GM12878 (cell line): ENCODE measurements at places on chromosomes 16 and 17. TPM values are rescaled to one million over a fixed set of nuclear protein-coding genes. Genes with fewer than 3 reads are reported as not detected.

DNA sequence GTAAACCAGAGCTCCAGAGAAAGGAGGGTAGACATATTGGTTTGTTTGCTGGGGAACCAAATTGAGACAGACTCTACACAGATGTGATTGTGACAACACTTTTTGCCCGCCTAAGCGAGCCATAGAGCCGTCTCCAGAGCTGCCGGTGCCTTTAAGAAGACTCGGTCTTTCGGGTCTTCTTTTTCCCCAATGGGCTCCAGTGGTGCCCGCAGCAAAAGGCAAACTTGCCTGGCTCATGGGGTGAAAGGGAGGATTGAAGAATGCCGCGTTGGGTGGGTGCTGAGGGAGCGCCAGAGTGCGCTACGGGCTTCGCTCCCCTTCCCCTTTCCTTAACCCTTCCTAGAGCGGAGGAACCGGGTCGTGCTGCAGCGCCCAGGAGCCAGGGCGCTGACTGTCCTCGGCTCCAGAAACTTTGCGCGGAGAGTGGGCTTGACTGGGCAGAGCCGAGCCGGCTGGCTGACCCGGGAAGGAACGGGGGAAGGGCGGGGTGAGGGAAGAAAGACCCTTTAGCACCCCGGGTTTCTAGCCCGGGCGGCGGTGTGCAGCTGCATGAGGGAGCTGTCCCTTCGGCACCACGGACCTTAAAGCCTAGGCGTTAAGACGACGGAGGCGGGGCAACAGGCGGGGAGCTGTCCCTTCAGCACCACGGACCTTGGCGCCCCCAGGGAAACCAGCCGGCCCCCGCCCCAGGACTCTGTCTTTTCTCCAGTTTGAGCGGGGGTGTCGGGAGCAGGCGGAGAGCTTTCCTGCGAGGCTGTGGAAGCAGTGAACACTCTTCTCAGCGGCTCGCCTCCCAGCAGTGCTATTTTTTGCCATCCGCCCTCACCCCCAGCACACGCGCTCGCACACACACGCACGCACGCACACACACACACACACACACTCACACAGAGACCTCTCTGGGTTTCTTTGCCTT is at the start of gene CACNG3:
Gene CACNG3, plus strand, starts transcription at position 880 of the 916 bp plus-strand sequence. CDS start 420 bp downstream, outside the sequence.
- H3K4me1 ChIP-seq = no peaks in the 10 kb centered on the region
- DNase-seq = no peak
- H3K27me3 ChIP-seq = peaks cover 5% of the 10 kb centered on the region; the same call in 1 of the 2 replicates
- H3K4me3 ChIP-seq = no peak within 1 kb of the TSS

DNA sequence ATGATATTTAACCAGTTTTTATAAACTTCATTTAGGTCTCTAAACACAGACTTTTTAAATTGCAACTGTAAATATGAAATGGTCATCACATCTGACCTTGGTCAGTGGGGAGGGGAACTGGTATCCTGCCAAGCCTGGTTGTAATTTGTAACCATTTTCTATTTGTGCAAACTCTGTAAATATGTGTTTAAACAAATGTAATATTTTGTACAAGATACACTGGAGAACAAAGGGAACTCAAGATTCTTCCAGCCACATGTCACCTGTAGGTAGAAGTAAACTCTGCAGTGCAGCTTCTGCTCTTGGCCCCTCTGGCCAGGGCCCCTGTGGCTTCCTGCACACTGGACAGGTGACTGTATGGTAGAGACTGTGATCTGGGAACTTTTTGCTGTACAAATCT is 35.8 kb downstream of the AKAP1 start:
- H3K36me3 ChIP-seq = peaks cover 22% of the 10 kb centered on the region; the same call in 1 of the 2 replicates
- H3K27me3 ChIP-seq = no peaks in the 10 kb centered on the region
- no peak for DNase-seq

DNA sequence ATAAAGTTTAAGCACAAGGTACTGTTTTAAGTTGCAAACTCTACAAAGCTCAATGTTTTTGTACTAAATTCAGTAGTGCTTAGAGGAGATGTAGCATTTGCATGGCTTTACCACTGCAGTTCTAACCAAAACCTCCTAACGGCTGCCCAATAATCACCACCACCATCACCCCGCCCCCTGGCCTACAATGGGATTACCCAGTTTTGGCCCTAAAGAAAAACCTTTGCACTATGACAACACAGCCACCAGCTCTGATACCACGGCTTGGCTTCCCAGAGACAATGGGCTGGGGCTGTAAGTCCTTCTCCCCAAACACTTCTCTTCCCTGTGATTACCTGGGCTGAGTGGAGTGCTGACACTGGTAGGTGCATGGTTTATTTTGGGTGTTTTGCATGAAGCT is 58.4 kb upstream of the MTMR4 start:
- H3K27ac ChIP-seq = no peak overlapping the region
- no peaks in the 10 kb centered on the region for H3K36me3 ChIP-seq
- no peak overlapping the region for H3K4me3 ChIP-seq
- H3K27me3 ChIP-seq = no peaks in the 10 kb centered on the region
- no peak for DNase-seq

GRCh38 chr17:12406623-12407215 is 259.0 kb upstream of the MYOCD start:
- H3K27me3 ChIP-seq = no peaks in the 10 kb centered on the region
- H3K27ac ChIP-seq = no peak overlapping the region
- no peak overlapping the region for H3K4me3 ChIP-seq
- no peaks in the 10 kb centered on the region for H3K36me3 ChIP-seq

GRCh38 chr17:57458718-57459285 is 202.5 kb downstream of the MSI2 start:
- H3K4me1 ChIP-seq = peaks cover 82% of the 10 kb centered on the region
- DNase-seq = no peak
- H3K27ac ChIP-seq = peak overlapping the region; percentile 99

GRCh38 chr16:17658881-17659280 is 188.1 kb upstream of the XYLT1 start:
- H3K27ac ChIP-seq = no peak overlapping the region
- DNase-seq = no peak
- H3K4me3 ChIP-seq = no peak overlapping the region
- H3K27me3 ChIP-seq = peaks cover 2% of the 10 kb centered on the region; the same call in 1 of the 2 replicates

Gene C16orf74
- 12.8 and 13.1 TPM in 2 replicates for total RNA-seq

DNA sequence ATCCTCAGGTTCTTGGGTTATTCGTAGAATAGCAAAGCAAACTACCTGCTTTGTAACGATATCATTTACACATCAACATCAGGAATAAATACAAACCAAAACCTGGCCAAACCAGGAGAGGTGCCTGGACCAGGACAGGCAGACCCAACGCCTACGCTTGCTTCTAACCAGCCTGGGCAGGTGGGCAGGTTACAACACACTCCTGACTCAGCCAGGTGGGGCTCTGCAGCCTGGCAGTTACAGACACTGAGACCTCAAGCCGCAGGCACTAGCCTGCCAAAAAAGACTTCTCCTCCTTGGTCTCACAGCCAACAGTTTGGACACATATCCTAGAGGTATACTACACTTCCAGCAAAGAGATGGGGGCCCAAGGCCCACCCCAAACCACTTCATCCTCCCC is 14.0 kb downstream of the ANKRD11 start:
- no peak for DNase-seq
- H3K36me3 ChIP-seq = no peaks in the 10 kb centered on the region; the same call in 1 of the 2 replicates
- H3K4me3 ChIP-seq = peak overlapping the region; percentile 57; the same call in 1 of the 2 replicates
- peak overlapping the region; percentile 62 for H3K27ac ChIP-seq
- peaks cover 42% of the 10 kb centered on the region for H3K4me1 ChIP-seq
- no peaks in the 10 kb centered on the region for H3K27me3 ChIP-seq

DNA sequence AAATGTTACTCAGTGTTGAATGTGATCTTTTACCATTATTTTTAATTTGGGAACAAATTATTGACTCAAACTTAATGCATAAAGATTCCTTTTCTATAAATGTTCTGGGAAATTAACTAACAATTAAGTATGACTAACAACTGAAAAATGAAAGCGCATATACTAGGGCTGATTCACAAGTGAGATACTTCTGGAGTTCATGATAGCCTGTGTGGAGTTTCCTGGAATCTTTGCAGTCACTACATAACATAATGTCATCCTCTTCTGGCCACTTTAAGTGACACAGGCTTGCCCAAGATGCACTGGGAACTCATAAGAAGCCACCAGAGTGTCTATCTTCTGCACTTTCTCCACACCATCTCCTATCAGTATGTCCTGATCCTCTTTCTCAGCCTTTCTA is 450.3 kb upstream of the CDH11 start:
- H3K4me3 ChIP-seq = no peak overlapping the region
- DNase-seq = no peak
- H3K27me3 ChIP-seq = no peaks in the 10 kb centered on the region
- H3K36me3 ChIP-seq = no peaks in the 10 kb centered on the region
- no peak overlapping the region for H3K27ac ChIP-seq

DNA sequence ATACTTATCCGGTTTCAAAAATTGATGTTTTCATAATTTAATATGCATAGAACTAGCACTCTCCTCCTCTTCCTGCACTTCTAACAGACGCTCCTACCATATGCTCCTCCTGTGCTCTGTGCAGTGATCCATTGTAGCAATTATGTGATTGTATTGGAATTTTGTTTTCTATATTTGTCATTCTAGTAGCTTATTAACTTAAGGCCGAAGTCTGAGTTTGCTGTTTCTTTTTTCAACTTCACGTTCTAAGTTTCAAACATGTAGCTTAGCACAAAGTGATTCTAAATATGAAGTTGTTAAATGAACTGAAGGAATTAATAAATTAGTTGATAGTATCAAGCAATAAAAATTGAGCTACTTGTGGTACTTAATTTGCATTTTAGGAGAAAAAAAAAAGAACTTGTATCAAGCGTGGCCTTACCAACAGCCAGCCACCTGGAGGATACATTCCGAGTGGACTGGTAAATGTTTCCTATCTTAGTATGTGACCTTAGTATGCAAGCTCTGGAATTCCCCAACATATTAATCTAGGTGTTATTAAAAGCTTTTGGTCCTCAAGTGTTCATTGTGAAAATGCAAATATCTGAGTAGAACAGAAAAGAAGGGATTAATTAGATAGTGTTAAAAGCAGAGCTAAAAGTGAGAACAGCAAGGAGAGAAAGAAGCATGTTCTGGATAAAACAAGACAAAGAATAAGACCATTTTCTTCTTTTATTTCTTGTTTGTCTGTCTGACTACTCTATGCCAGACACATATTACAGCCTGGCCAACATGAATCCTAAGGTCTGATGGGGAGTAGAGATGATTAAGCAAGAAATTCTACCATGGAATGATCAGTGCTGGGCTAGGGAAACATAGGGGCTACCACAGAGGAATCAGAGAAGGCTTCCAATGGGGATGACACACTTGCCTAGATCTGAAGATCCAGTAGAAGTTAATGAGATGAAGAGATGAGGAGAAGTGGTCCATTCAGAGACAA is 290.4 kb upstream of the MON1B start:
- DNase-seq = no peak
- H3K27ac ChIP-seq = no peak overlapping the region
- no peaks in the 10 kb centered on the region for H3K27me3 ChIP-seq
- no peaks in the 10 kb centered on the region for H3K4me1 ChIP-seq
- no peaks in the 10 kb centered on the region for H3K36me3 ChIP-seq

DNA sequence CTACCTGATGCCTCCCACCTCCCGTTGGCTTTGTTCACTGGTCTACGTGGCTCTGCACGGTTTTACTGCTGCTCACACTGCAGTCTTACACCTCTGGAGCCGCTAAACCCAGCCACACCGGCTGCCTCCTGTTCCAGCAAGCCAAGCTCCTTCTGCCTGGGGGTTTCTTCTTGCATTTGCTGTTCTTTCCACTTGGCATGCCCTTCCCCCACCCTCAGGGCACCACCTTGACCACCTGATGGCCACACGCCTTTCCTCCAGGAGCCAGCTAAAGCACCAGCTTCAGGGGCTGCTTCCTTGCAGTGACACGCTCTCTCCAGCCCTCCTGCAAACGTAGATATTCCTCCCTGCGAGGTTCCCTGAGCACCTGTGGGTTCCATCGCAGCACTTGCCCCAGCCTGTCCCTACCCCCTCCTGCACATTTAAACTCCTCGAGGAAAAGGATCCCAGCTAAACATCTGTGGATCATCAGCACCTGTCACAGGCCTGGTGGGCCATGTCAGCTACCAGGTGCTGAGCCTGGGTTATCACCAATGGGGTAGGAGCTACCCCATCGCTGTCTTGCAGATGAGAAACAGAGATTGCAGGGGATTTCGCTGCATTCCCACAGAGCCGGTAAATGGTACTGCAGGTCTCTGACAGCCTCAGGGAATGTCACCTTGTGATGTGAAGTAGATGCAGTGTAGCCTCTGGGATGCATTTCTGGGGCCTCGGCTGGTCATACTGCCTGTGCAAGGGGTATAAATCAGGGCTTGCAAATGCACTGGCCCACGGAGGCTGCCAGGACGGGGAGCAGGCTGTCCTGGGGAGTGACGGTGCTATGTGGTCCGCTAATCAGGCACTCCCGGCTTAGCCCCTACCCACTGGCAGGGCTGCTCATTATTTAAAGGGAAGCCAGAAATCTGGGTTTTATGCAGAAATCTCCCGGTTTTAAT is 285.2 kb downstream of the CPPED1 start:
- no peaks in the 10 kb centered on the region for H3K27me3 ChIP-seq
- H3K36me3 ChIP-seq = no peaks in the 10 kb centered on the region; the same call in 1 of the 2 replicates
- no peak overlapping the region for H3K27ac ChIP-seq
- no peaks in the 10 kb centered on the region for H3K4me1 ChIP-seq

GRCh38 chr17:14427900-14428647 is 127.2 kb downstream of the HS3ST3B1 start:
- H3K27ac ChIP-seq = peak overlapping the region; percentile 19; the same call in 1 of the 2 replicates
- no peaks in the 10 kb centered on the region for H3K36me3 ChIP-seq
- H3K4me1 ChIP-seq = no peaks in the 10 kb centered on the region; the same call in 1 of the 2 replicates
- H3K4me3 ChIP-seq = no peak overlapping the region
- H3K27me3 ChIP-seq = no peaks in the 10 kb centered on the region
- DNase-seq = peak; percentile 3

DNA sequence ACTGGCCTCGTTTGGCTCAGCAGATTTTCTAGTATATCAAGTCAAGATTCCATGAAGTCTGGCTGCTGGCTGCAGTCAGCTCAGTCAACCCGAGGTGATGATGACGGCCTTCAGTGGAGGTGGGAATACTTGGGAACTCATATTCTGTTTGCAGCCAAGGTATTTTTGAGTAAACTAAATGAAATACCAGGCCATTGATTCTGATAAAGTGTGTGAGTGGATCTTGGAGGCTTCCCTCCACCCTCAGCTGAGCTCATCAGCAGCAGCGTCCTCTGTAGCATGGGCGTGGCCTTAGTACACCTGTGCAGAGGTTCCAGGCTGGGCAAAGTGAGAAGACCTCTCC is 22.0 kb upstream of the TACO1 start:
- no peak for DNase-seq
- H3K4me1 ChIP-seq = no peaks in the 10 kb centered on the region
- H3K27ac ChIP-seq = no peak overlapping the region
- H3K27me3 ChIP-seq = no peaks in the 10 kb centered on the region

Gene RAB37
- total RNA-seq = 2.3 and 2.7 TPM in 2 replicates

GRCh38 chr16:79088971-79089370 is 511.6 kb downstream of the MAF start:
- no peak overlapping the region for H3K4me3 ChIP-seq
- H3K36me3 ChIP-seq = no peaks in the 10 kb centered on the region
- no peak for DNase-seq
- no peaks in the 10 kb centered on the region for H3K27me3 ChIP-seq
- H3K27ac ChIP-seq = no peak overlapping the region
- H3K4me1 ChIP-seq = peaks cover 20% of the 10 kb centered on the region

Gene SRCIN1
- 0.74 and 0.85 TPM in 2 replicates for total RNA-seq

Gene PRSS33
- total RNA-seq = not detected in 2 replicates

GRCh38 chr17:56595831-56596690 is 2.6 kb downstream of the NOG start:
- no peak overlapping the region for H3K27ac ChIP-seq
- H3K4me3 ChIP-seq = no peak overlapping the region
- DNase-seq = no peak
- no peaks in the 10 kb centered on the region for H3K36me3 ChIP-seq
- no peaks in the 10 kb centered on the region for H3K4me1 ChIP-seq
- peaks cover 13% of the 10 kb centered on the region for H3K27me3 ChIP-seq

Gene TPSD1
- total RNA-seq = not detected in 2 replicates

Gene SDF2
- total RNA-seq = 26.2 and 29.8 TPM in 2 replicates

Gene CMTM1
- total RNA-seq = 3.0 TPM in 2 replicates

Gene TP53TG3C
- not detected in 2 replicates for total RNA-seq

- no peaks in the 10 kb centered on the region for H3K36me3 ChIP-seq
- no peak overlapping the region for H3K4me3 ChIP-seq
- no peak overlapping the region for H3K27ac ChIP-seq
- H3K27me3 ChIP-seq = peaks cover 33% of the 10 kb centered on the region
Measured at GRCh38 chr17:61459142-61459809, 7.1 kb downstream of the TBX4 start.
